Cortex of kidney (tissue), 1 donor: ENCODE measurements at places on chromosomes 6 and 20.

DNA sequence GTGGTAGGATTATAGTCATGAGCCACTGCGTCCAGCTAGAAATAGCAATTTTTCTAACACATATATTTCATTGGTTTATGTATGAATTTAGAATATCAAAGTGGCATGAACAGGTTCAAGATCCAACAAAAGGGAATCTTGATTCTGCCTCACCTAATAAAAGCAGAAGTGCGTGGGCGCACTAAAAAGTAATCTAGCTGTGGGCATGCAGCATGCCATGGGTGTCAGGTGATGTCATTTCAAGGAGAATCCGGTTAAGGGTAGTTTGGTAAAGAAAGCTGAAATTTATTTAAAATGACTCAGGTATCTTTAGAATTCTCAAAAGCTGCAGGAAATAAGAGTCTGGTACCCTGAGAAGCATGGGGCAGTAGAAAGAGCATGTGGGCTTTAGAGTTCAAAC is 17.6 kb downstream of the LRRN4 start:
- no peak for DNase-seq

DNA sequence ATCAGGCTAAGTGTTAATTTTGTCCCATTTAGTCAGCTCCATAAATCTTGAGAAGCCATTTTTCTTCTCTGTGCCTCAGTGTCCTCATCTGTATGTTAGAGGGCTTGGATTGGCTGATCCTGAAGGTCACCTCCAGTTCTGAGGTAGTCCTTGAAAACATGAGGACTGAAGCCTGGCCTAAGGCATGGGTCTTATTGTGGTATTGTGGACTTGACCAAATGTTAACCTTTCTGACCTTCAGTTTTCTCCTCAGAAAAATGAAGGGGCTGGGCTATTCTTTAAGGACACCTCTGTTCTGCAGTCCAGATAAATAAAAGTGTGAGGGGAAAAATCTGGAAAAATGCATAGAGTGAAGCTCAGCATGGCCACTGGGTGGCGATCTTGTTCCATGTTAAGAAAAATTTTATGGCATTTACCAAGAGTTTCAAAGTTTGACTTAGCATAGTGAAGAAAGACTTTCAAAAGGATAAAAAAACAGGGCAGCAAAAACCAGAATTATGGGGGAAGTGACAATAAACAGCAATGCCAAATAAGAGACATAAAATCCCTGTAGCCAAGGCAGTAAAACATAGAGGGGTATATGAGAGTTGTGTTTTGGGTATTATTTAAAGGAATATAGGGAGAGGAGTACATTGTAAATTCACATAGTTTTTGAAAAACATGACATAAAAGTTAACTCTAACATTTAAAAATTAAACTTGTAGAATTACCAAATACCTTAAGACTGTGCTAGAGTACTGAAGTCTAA is 13.2 kb upstream of the TFB1M start:
- no peak for DNase-seq

- DNase-seq: no peak
Measured at GRCh38 chr20:17912916-17913315, 55.7 kb downstream of the SNX5 start.

- DNase-seq: no peak
Measured at GRCh38 chr6:41335943-41336342, 535 bp downstream of the NCR2 start.

- no peak for DNase-seq
Measured at GRCh38 chr20:49750611-49751396, 37.1 kb upstream of the B4GALT5 start.

DNA sequence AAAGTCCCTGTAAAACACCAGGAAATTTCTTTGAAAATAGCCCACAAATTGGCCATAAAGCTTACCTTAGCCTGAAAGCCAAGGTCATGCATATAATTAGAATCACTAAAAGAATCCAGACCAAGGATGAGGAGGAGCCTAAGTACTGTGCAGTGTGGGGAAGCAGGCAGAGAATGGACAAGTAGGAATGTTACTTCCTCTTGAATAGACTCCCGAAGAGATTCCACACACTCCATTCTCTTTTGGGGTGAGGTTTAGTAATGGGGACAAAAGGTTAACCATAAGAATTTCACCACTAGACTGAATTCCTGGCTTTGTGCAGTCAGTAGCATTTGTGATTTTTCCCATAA is 27.5 kb upstream of the MARCKS start:
- no peak for DNase-seq

DNA sequence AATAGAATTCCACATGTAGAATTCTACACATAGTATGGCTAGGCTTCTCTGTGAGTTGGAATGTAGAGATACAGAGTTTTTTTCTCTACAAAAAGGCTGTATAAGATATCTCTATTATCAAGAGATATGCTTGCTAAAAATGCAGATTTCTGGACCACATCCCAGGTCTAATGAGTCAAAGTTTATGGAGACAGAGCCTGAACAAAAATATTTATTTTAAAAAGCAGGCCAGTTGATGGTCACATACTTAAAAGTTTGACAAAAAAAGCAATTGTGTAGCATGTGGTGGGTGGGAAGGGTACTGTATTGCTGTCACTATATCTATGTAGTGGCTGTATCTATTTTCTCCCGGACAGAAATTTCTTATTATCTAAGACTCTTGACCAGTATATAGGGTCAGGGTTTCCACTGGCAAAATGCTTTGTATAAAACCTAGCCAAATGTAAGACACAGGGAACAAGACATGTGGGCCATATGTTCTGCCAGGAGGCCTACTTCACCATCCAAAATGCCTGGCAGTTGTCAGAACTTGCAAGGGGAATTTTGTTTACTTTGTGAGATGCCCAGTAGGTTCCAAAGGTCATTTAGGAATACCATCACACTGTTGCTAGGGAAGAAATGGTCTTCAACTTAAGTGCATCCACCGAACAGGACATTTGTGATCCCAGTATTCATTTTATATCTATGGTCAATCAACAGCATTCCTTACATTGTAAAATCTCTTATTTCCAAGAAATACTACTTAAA is 60.6 kb downstream of the SHPRH start:
- no peak for DNase-seq

- no peak for DNase-seq
Measured at GRCh38 chr6:109769213-109769612, 78.1 kb downstream of the FIG4 start.

DNA sequence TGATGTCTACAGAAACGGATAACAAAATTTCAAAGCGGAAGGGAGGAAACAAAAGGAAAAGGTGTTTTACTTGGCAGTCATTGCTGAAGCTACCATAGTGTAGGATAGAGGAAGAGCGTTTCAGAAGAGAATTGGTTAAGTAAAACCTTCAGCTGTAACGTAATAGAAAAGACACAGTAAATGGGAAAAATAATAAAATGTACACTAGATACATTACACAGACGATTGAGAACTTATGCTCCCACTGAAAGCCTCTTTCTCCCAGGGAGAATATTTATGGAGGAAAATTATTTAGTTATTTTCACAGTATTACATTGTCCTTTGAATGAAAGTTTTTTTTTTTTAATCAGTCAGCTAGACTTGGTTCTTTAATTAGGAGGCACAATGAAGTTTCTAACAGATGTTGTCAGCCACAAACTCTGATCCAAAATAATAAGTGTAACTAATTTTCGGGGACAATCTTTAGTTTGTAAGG is 90.7 kb upstream of the PRDM1 start:
- DNase-seq: no peak

DNA sequence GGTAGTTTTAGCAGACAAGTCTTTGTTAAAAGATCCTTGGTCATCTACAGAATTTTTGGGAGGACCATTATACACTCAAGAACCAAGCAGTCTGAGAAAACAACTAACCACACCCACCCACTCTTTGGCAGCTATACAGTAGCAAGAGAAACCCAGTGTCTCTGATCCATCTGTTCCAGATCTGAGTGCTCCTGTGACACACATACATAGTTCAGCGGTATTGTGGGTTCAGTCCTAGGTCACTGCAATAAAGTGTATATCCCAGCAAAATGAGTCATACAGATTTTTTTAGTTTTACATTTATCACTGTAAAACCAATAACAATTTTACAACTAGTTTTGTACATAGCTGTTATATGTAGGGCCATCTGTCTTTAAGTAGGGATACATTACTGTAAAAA is 47.4 kb upstream of the PAK5 start:
- no peak for DNase-seq

DNA sequence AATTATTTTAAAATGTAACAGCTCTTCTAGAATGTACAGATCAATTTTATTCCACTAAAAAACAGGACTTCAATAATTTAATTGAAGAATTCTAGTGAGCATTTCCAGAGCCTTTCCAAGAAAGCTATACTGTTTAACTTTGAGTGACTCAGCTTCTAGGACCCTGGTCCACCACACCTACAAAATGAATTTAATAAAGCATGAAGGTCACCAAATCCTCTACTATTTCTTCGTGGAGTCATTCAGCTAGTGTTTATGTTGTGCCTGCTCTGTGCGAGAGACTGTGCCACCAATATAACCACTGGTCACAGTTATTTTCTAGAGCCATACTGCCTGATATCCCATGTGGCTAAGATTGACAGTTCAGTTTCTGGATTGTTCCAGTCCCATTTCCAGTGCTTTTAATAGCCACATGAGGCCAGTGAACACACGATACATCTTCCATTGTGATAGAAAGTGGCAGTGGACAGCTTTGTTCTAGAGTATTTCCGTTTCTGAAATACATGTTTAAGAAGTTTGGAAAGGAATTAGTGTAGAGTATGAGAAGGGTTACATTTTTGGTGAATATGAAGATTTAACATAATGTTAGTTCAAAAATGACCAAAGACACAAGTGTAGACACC is 160.7 kb downstream of the MTHFD1L start:
- no peak for DNase-seq

GRCh38 chr6:37488476-37488875 is 11.2 kb downstream of the CCDC167 start:
- no peak for DNase-seq

GRCh38 chr6:110688661-110689268 is 126.5 kb downstream of the CDK19 start:
- DNase-seq: no peak

- no peak for DNase-seq
Measured at GRCh38 chr20:36717657-36718056, 28.2 kb downstream of the NDRG3 start.

DNA sequence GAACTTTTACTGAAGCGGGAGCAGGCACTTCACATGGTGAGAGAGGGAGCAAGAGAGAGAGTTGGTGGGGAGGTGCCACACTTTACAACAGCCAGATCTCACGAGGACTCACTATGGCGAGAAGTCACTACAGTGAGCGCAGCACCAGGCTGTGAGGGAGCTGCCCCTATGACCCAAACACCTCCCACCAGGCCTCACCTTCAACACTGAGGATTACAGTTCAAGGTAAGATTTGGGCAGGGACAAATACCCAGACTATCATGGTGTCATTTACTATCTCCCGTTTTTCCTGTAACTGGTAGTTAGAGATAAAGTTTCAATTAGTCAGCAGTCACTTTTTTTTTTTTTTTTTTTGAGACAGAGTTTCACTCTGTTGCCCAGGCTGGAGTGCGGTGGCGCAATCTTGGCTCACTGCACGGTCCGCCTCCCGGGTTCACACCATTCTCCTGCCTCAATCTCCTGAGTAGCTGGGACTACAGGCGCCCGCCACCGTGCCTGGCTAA is 7.8 kb downstream of the RBCK1 start:
- DNase-seq: no peak

DNA sequence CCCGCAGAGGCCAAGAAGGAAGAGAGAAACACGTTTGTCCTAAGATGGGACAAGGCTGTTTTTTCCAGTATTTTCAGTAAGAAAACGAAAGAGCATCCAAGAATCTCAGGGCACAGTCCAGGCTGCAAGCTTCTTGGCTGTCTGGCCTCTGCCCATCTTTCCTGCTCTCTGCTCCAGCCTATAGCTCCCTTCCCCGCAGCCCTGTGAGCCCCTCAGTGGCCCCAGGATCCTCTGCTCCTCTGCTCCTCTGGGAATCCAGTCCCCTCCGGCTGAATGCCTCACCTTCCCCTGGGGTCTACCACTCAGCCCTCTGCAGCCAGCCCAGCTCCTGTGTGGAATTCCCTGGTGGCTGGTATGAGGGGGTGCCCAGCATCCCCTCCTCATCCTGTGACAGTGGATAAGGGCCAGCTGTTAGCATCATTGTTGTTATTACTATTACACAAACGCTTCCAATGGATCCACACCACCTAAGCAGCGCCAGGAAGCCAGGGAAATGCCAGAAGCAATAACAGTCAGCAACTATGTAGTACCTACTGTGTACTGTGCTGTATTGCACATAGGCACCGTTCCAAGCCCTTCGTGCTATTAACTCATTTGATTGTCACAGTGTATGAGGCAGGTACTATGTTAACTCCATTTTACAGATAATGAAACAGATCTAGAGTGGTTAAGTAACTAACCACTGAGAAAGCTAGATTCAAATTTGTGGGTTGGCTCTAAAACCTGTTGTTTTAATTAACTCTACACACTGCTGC is 60.3 kb upstream of the PTPN1 start:
- DNase-seq: no peak

DNA sequence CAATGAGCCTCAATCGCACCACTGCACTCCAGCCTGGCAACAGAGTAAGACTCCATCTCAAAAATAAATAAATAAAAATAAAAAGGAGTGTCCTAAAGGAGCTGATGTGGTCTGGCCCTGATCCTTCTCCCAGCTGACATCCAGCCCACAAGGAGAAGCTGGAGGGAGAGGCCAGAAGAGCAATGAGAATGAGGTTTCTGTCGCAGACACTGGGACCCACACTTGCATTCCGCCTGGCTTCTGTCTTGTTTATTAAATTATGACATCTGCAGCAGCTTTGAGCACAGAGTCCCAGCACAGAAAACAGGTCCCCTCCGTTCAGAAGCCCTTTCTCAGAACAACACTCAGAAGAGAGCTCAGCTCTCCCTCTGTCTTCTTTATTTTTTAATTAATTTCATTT is 10.3 kb upstream of the E2F1 start:
- DNase-seq: no peak

DNA sequence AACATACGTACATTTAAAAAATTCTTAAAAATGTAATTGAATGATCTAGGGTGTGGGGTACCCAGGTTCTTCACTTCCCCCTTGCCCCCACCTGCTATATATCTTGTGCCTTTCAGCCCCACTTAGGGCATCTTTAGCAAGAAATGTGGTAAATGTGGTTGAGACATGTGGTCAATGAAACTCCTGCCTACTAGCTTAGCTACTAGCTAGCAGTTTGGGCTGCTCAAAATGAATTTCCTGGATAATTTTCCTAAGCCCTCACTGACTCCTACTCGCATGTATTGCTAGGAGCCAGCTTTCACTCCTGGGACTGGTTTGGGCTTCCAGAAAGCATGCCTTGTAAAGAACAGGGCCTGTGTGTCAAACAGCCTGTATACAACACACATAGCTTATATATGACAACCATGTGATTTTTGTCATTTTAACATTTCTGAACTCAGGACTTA is 257.3 kb downstream of the ATXN1 start:
- no peak for DNase-seq

GRCh38 chr6:35498422-35499067 is 1.7 kb upstream of the TEAD3 start:
- no peak for DNase-seq

- DNase-seq: no peak
Measured at GRCh38 chr20:32606790-32607189, 21.7 kb upstream of the NOL4L start.

GRCh38 chr6:142830116-142830710 is 114.8 kb downstream of the HIVEP2 start:
- DNase-seq: no peak
